ENCODE measurements at places on chromosomes 11 and 22. TPM values are rescaled to one million over a fixed set of nuclear protein-coding genes. Genes with fewer than 3 reads are reported as not detected.

SEC14L6 gene
- total RNA-seq: not detected

NUP160 gene
- 77.0 TPM for total RNA-seq

INS gene
- total RNA-seq: not detected

CEP126 gene
- total RNA-seq: 1.6 TPM

OR52I2 gene
- total RNA-seq: not detected

MS4A6E gene
- total RNA-seq: not detected

POU2AF1 gene
- 4.5 TPM for total RNA-seq

UBQLNL gene
- total RNA-seq: 0.25 TPM

NUDT8 gene
- total RNA-seq: 39.5 TPM

OR56A1 gene
- total RNA-seq: not detected

TBX1 gene
- total RNA-seq: not detected

NDUFV1 gene
- total RNA-seq: 315 TPM

IRAG1 gene
- not detected for total RNA-seq

GRCh38 chr11:103880968-103881367, 155.5 kb upstream of the DDI1 start:
- no peak for DNase-seq

- peak; percentile 84 for DNase-seq
Measured at GRCh38 chr11:128232588-128232987, 354.8 kb downstream of the ETS1 start.

DNA sequence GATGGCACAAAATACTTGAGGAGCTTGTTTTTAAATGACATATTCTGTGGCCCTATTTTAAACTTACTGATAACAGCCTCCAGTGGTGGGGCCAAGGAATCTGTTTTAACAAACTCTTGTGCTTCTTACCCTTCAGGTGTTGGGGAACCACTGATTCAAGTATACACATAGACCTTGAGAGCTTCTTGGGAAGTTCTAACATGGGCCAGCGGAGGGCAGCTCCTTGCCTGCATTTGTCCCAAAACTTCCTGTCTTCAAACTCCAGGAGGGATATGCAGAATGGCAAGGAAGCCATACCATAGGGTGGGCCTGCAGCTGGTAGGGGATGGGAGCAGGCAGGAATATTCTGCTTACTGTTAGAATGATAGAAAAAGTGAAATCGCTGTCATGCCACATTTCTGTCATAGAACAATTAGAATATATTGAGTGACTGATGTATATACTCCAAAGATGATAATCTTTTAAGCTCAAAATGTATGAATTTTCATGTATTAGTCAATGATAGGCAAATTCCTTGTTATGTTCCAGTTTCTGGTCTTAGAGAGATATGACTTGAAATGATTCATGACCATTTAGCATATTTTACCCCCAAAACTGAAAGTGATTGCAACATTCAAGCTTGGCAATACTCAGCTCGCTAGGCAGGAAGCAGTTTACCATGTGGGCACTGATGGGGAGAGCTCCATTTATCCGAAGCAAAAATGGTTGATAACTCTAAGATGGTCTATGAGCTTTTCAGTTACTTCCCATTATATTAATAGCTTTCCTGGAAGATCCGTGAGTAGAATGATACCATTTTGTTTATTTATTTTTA, 9.2 kb downstream of the EXT2 start:
- no peak for DNase-seq

GRCh38 chr22:23825246-23825905, 13.4 kb downstream of the DERL3 start:
- DNase-seq: no peak

DNA sequence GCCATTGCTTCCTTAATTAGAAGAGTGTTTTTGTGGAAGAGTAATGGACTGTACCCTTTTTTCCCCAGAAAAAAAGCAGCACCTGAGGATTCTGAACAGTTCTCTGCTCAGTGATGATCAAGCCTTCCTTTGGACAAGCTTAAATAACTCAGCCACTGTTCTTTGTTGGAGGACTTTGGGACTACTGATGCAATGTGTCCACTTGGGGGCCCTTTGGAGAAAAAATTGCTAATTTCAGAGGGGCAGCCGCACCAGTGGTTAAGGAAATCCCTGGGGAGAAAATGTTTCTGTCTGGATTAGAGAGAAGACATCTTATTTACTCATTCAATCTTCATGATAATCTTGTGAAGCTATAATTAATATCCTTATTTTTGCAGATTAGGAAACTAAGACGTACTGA, 5.3 kb upstream of the KMT2A start:
- DNase-seq: no peak

DNA sequence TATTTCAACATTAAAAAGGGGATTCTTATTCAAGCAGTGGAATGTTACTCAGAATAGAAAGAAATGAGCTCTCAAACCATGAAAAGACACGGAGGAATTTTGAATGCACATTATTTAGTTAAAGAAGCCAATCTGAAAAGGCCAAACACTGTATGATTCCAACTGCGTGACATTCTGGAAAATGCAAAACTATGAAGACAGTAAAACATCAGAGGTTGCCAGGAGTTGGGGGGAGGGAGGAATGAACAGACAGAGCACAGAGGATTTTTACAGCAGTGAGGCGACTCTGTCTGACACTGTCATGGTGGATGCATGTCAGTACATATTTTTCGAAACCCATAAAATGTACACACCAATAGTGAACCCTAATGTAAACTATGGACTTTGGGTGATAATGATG, 22.9 kb upstream of the THY1 start:
- DNase-seq: no peak

- DNase-seq: no peak
Measured at GRCh38 chr22:20648306-20648903, 125.5 kb upstream of the SERPIND1 start.

- no peak for DNase-seq
Measured at GRCh38 chr11:111354601-111354891, 24.5 kb downstream of the POU2AF1 start.

DNA sequence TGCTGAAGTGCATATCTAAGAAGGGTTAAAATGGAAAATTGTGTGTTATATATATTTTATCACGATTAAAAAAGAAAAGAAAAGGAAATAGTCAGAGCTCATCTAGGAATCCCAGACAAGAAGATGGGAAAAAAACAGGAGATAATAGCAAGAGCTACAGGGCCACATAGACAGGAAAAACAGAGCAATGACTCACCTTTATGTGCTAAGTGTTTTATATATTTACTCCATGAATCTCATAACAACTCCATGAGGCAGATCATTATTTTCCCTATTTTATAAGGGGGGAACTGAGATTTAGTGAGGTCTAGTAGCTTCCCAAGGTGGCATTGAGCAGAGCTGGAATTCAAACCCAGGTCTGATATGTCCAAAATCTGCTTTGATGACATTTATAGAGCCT, 18.1 kb upstream of the ELF5 start:
- no peak for DNase-seq

- no peak for DNase-seq
Measured at GRCh38 chr11:64879244-64879900, 951 bp upstream of the EHD1 start.

- no peak for DNase-seq
Measured at GRCh38 chr11:94007906-94008305, 13.2 kb upstream of the HEPHL1 start.

DNA sequence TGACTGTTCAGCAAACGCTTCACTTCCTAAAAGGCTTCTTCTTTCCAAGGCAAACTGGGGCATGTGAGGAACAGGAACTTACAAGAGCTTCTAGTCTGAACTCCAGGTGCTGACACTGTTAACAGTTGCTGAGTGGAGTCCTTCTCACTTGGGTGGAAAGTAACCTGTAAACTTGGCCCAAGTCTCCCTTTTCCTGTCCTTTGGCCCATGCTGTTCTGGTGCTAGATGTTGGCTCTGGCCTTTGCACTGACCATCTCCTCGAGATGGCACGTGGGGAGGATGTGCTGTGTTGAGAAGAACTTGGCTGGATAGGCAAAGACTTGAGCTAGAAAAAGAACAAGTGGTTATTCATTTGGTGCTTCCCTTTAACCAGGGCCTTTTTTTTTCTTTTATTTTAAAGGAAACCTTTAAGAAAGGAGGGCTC, 53.6 kb downstream of the PTPRJ start:
- no peak for DNase-seq

DNA sequence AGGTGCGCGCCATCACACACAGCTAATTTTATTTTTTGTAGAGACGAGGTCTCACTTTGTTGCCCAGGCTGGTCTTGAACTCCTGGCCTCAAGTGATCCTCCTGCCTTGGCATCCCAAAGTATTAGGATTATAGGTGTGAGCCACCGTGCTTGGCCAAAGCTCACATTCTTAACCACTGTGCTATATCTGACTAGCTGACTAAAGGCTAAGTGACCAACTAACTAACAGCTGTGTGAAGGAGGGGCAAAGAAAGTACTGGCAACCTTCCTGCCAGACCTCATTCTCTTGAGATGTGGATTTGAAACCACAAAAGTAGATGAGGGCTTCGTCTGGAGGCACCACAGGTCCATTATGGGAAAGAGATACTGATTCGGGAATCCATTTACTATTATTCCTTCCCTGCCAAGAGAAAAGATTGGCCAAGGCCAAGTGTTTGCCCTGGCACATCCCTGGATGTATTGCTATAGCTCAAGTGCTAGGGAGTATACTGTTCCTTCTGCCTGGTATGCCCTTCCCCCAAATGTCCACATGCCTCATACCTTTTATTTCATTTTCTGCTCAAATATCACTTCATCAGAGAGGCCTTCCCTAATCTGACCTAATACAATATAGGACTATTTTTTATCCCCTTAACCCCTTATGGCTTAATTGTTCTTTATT, 52.7 kb upstream of the RRM1 start:
- no peak for DNase-seq

DNA sequence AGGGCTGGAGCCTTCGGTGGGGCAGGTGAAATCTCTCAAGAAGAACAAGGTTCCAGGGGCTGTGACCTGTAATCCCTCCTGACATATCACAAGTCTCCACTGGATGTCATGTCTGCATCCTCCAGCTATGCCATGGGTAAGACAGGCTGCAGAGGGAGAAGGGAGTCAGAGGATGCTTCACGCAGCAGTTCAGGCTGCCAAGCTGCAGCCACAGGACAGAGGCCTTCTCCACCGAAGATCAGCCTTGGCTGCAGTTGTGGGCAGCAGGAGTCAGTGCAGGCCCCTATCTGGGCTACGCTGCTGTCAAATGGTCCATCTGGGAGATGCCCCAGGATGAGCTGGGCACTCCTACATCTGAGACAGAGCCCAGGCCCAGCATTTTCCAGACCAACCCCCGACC, 25.0 kb downstream of the DKK3 start:
- DNase-seq: no peak

DNA sequence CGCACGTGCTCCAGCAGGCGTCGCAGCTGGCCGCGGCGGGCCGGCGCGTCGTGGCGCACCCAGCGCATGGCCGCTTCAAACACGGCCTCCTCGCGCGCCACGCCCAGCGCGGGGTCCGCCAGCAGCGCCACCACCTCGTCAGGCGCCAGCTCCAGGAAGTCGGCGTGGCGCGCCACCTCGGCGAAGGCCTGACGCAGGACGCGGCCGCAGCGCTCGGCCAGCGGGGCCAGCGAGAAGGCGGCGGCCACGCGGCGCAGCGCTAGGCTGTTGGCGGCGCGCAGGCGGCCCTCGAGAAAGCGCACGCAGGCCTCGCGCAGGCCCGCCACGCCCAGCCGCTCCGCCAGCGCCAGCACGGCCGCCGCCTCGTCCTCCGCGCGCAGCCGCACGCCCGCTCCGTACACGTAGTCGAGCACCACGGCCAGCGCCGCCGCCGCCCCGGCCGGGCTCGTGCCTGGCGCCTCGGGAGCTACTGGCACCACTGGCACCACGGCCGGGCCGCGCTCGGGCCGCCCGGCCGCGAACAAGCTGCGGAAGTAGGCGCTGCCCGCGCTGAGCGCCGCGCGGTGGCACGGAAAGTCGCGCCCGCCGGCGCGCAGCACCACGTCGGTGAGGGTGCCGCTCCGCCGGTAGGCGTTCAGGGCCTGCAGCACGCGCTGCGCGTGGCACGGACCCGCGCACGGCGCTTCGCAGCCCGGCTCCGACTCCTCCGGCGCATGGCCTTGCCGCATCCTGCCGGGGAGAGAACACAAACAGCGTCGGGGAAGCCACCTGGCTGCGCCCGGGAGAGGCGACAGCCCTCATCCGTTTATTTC, 2.9 kb downstream of the KLHL35 start:
- peak; percentile 62 for DNase-seq

- DNase-seq: no peak
Measured at GRCh38 chr11:9187616-9188015, 77.5 kb downstream of the DENND5A start.

DNA sequence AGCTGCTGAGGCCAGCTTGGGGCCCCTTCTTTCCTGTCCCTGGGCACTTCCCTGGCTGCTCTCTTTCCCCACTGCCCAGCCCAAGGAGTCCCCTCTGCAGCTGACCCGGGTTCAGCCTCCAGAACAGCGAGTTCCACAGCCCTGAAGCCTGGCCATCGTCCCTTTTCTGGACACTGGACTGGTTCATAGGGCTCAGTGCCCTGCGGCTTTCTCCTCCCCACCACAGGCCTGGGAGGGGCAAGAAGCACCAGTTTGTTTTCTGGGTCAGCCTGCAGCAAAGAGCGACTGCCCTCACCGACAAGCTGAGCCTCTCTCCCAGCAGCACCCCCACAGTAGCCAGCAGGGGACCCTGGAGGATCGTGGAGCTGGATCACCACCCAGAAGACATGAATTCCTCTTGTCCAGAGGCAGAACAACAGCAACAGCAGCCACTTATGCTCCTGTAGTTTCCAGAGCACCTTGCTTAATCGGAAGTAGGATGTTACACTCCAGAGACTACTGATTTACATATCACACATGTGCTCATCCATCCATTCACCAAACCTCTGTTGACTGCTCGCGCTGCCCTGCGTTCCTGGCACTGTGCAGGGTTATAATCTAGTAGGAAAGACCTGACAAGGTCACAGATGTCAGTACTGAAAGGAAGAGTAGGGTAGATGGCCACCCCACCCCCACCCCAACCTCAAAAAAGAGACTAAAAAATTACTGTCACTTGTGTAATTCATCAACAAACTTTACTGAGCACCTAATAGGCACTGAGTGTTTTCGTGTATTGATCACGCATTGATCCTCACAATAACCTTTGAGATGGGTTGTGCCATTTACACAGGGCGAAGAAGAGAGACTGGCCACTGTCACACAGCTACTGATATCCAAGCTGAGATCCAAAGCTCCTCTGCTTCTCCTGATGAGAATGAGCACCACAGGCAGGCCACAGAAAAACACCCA, 13.0 kb upstream of the CXCR5 start:
- peak; percentile 58 for DNase-seq

DNA sequence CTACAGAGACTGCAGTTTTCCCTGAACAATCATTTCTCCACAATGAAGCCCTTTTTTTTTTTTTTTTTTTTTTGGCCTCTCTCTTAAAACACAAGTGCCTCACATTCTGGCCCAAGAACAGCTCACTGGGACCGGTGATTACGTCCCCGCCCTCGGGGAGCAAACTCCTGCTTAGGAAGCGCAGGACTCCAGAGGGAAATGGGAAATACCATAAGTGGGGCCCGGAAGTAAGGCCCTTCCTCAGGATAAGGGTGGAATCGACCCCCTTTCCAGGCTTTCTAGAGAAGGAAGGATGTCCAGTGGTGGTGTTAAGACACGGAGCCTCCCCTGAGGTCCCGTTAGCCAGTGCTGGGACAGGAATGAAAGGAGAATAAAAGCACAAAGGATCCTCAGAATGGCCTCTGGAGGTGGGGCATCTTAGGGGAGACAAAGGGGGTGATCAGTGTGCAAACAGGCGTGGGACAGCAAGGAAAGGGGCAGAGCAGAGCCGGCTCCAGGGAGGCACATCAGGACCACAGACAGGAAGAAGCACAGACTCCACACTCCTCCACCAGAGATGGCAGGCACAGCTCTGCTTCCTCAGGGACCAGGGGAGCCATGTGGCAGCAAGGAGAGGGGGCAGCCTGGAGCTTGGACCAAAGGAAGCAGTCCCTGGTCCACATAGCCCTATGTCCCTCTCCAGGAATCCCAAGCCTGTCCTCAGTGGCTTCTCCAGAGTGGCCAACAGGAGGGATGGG, 61.3 kb downstream of the CHST1 start:
- DNase-seq: no peak

All from activated CD8-positive, alpha-beta T cell treated with anti-CD3 and anti-CD28 coated beads for 36 hours (primary cell).